ENCODE measurements at places on chromosomes 5 and 9.

DNA sequence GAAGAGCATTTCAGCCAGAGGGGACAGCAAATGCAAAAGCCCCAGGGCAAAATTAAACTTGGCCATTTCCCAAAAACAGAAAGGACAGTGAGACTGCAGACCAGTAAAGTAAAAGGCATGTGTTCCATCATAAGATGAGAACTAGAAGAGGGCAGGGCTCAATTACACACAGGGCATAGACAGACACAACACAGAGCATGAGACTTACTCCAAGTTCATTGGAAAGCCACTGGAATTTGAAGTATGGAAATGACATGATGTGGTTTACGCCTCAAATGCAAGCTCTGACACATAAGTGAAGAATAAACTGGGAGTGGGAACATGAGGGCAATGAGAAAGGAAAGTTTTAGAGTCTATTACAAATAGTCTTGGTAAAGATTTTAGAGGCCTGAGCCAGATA lies 446.6 kb upstream of the GRIA1 start:
- DNase-seq, result peak; percentile 25

- DNase-seq, result no peak
These were observed 710.5 kb downstream of the TLR4 start for GRCh38 chr9:118414676-118415075.

- peak; percentile 55 for DNase-seq
These were observed at the start of gene RABL6 for GRCh38 chr9:136807281-136808074. Gene RABL6, plus strand, starts transcription at chr9:136807948. Its CDS starts 249 bp downstream, at chr9:136808197.

DNA sequence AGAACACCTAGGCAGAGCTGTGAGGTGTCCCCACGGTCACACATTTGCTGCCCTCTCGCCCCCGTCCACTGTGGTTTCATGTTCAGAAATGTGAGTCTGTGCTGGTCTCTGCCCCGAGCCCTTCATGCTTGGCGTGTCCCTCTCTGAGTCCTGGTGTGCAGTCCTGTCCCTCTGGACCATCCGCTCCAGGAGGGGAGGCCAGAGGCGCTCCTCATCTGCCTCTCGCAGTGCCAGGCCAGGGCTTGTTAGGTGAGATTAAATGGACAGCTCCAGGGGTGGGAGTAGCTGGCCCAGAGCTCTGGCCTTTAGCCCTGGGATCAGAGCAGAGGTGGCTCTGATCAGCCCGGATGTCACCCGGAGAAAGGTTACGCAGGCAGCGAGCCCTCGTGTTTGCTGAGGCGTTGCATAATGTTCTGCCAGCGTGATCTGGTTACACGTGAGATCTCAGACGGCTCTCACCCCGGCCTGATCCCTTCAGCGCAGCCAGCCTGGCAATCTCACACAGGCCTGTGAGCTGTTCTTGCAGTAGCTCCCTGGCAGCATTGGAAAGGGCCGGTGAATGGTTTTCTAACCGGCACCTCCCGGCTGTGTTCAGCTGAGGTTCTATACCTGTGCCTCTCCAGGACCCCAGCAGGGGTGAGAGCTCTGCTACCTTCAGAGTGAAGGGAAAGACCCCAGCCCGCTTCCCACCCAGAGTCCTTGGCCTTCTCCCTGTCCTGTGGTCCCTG lies 24.5 kb downstream of the PTGES2 start:
- no peak for DNase-seq

DNA sequence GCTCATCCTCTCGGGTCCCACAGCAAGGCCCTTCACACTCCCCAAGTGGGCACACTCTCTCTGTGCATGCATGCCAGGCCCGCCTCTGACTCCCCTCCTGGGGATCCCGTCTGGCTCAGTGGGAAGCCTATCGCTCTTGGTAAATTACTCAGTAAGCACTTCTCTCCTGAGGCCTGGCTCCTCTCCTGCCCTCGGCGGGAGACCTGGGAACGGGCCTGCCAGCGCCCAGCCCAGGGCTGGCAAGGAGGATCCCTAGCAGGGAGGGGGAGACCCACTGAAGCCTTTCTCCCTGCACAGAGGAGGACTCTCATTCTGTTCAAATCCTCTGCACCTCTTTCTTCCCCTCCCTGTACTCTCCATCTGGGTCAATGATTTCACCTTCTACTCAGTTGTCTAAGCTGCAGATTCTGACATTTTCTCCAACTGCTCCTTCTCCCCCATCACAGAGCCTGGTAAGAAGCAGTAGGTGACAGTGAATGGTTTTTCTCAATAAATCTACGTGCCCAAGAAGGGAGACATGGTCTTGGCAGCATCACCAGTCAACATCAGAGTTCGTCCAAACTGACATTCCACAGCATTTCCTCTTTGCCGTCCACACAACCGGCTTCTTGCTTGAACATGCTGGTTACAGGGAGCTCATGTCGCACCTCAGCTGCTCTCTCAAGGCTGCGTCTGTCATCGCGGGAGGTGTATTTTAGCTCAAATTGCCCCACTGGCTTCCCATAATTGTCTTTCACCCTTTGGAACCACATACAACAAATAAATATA lies 81.9 kb downstream of the GPR21 start:
- DNase-seq, result no peak

Data from HT1080 (cell line).